Upper lobe of left lung (tissue), 6 donors: ENCODE measurements at places on chromosomes 4 and X. TPM values are rescaled to one million over a fixed set of nuclear protein-coding genes. Genes with fewer than 3 reads are reported as not detected.

H2BW2 gene
- not detected for total RNA-seq

- no peak for DNase-seq
Measured at GRCh38 chr4:95007998-95008397, 250.2 kb downstream of the BMPR1B start.

- no peak for DNase-seq
Measured at GRCh38 chr4:43481526-43481925, 589.0 kb downstream of the GRXCR1 start.

DNA sequence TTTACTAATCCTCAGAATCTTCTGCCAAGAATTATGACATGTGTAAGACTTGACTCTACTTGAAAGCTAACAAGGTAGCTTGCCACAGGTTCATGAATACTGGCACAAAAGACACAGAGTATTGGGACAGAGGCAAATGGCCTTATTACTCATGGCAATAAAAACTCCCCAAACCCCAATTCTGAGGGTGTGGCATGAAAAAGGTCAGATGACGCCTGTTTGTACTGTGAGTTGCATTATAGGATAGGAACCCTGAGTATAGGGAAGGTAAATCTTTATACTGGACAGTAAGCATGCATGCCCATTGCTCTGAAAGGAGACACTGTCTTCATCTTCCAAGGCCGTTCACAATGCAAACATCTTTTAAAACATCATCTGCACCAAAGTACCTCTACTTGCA is 600.0 kb downstream of the IL1RAPL1 start:
- DNase-seq = no peak

DNA sequence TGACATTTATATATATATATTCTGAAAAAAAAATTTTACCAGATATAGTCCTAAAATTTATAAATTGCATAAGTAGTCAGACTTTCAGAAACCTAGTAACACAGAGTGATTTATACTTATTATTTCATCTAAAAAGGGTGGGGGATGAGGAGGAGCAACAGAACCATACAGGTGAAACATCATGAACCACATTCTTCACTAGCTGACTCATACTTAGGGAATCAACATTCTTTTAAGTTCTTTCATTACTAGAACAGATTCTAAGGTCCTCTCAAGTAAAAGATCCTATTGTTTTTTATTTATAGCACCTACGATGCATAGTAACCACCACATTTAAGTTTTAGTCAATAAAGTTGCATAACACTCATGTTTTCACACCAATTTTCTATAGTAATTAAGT is 166.1 kb downstream of the LRBA start:
- no peak for DNase-seq

DNA sequence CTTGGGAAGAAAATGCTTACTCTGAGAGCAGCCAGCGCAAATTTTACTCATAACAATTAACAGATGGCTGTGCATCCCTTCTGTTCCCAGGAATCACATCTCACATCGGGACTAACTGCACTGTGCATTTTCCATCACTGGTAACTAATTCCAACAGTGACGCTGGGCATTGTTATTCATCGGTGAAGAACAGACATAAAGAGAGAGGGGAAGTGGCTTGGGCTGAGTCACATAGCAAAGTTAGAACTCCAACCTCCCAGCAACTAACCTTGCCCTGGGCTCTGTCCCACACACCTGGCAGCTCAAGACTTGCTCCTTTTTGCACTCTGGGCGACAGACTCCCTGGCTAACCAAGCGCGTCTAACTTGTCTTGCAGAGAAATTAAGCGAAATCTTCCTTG is 6.4 kb upstream of the LONRF3 start:
- no peak for DNase-seq

- DNase-seq = no peak
Measured at GRCh38 chrX:109199726-109200125, 282.2 kb downstream of the GUCY2F start.
